Amniotic epithelial cell (primary cell): ENCODE measurements at places on chromosomes 7 and 10.

GRCh38 chr10:11796474-11796873 lies 26.7 kb upstream of the PROSER2 start:
- no peak for DNase-seq

DNA sequence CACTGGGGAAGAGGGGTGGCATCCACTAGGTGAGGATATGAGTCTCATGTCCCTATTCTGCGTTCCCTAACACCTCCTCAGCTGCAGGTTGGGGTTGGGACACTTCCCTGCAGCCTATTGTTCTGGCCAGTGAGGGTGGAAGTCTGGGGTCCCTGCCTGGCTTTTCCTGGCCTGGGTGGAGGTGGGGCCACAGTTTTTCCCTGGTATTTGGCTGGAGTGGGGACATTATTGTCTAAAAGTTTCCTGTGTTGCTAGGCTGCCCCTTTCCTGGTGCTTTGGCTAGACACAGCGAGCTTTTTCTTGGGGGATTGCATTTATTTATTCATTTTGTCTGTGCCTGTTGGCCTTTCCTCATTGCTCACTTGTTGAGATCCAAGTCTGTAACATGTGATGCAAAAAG lies 559.5 kb upstream of the IGFBP3 start:
- no peak for DNase-seq

DNA sequence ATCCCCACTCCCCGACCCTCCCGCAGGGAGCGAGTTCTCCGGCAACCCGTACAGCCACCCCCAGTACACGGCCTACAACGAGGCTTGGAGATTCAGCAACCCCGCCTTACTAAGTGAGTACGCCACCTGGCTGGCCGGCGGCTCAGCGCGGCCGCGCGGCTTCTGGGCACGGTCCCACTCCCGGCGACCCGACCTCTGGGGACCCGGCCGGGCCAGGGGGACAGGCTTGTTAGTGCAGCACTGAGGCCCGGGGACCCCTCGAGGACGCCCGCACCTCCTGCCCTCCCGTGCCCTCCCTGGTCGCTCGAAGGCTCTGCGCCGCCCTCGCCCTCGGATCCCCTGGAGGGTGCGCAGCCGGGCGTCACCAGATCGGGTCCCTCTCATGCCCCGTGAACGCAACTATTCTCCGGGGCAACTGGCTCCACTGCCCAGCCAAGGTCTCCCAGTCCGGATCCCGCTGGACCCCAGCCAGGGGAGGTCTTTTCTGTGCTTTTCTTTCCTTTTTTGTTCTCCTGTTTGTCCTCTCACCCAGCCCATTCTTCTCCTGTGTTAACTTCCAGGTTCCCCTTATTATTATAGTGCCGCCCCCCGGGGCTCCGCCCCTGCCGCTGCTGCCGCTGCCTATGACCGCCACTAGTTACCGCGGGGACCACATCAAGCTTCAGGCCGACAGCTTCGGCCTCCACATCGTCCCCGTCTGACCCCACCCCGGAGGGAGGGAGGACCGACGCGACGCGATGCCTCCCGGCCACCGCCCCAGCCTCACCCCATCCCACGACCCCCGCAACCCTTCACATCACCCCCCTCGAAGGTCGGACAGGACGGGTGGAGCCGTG lies 81.8 kb downstream of the PAX2 start:
- no peak for DNase-seq

DNA sequence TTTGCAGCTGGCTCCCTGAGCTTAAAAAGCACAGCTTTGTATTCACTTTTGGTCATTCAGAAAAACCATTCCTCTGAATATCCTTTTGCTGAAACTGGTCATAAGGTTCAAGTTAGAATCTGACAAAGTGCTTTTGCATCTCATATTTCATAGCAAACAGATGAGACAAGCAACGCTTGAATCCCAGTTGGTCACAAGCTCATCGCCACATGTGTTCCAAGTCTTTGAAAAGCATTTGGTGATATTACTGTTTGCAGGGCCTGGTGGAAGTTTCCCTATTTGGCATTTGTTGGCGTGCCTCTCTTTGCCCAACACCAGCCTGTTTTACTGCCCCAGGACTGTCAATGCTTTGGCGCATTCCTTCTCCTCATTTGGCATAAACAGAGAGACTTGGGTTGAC lies 10.3 kb downstream of the TACC2 start:
- no peak for DNase-seq

DNA sequence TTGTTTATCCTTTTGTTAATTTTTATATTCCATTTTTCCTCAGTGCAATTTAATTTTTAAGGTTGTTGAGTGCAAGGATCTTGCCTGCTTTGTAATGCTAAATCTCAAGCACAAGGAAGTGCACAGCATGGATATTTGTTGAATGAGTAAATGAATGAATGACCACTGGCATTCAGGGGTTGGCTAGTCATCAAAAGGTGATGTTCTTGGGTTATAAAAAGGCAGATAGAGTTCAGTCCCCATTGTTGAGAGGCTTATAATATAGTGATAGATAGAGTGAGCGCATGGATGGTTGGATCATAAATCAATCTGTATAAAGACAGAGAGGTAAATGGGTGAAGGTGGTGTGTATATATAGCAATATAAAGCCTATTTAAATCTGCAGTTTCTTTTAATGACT lies 193.2 kb upstream of the KLF6 start:
- DNase-seq, result peak; percentile 54

DNA sequence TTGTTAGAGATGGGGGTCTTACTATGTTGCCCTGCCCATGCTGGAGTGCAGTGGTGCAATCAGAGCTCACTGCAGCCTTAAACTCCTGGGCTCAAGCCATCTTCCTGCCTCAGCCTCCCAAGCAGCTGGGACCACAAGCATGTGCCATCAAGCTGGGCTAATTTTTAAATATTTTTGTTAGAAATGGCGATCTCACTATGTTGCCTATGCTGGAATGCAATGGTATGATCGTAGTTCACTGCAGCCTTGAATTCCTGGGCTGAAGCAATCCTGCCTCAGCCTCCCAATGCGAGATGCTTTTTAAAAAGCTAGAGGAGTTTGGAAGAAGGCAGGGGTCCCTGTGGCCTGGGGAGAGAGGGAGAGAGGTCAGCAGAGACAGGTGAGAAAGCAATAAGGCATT lies 600.1 kb upstream of the AUTS2 start:
- no peak for DNase-seq

DNA sequence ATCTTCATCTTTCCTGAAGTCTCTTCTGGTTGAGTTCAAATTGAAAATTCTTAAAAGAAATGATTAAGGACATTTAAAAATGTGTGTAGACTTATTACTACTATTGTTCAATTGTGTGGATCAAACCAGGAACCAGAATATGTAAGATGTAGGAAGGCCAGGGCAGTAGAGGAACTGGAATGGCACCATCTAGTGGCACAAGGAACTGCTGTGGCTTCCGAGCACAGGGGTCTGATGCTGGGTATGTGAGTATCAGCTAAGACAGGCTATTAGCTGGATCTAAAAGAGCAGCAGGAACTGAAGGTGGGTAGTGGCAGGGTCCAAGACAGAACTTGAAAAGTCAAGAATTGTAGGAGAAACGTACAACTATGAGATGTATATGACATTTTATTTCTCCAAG lies 247.3 kb downstream of the SEMA3A start:
- DNase-seq, result peak; percentile 2

DNA sequence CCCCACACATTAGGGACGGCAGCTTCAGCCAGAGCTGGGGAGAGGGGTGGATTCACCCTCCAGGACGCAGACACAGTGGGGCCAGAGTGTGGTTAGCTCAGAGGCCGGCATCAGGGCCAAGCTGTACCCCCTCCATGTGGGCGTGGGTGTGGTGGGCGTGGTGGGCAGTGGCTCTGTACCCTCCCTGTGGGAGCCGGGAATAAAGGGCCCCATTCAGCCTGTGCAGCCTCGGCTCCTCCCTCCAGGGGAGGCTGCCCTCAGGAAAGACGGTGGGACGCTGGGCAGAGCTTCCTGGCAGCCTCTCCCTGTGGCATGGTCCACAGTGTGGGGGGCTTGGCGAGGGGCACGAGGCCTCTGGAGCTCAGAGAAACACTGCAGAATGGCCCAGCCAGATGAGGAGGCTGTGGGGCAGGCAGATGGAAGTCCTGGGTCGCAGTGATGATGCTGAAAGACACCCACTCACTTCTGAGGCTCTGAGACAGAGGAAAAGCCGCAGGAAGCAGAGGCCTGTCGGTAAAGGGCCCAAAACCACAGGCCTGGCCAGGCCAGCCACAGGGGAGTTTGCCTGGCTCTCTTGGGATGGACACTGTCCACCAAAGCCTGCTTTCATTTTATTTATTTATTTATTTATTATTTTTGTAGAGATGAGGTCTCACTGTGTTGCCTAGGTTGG lies 108.0 kb downstream of the SH3PXD2A start:
- no peak for DNase-seq

DNA sequence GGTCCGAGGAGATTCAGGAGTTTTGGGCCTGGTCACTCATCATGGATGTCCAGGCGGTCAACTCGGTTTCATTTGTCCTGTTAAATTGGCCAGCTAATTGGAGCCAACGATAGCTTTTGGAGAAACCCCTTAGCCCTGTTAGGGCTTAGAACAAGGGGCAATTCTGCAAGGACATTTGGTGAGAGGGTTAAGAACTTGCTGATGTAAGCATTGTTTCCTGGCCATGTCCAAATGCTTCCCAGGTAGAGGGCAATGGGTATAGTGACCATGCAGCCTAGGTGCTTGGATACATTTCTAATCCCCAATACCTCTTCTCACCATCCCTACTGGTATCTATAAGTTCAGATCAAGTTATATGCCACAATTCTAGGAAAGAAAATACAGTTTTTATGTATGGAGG lies 131.5 kb downstream of the RPS24 start:
- no peak for DNase-seq
